ENCODE measurements at places on chromosomes 3 and 15. TPM values are rescaled to one million over a fixed set of nuclear protein-coding genes. Genes with fewer than 3 reads are reported as not detected.

GRCh38 chr3:105368566-105369499, 2.1 kb downstream of the ALCAM start:
- peak; percentile 67 for DNase-seq

- DNase-seq: no peak
Measured at GRCh38 chr3:13021141-13022114, 51.8 kb downstream of the IQSEC1 start.

DNA sequence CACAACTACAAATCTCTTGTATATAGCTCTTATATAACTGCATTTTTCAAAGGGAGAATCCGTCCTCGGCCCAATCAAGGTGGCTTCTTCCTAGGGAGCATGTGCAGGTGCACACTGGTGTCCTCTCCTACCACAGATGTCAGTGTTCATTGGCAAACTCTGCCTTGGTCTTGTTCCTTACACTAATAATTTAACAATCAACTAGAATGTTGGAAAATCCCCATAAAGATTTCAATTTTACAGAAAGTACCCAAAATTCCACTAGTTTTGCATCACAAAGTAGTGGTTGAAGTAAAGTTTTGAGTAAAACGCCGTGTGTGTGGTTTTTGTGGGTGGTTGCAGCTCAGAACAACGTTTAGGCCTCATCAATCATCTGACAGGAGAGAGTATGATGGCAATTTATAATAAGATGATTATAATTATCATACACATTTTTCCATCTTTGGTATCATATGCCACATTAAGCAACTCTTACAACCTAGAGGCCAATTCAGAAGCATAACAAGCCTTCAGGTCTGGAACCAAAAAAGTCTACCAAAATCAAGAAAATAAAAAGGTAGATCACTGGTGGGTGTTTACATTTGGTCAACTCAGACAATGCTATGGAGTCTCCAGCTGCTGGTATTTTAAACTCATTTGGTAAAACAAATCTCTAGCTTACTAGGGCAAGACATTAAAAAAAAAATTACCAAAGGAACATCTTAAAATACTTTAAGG, 128.9 kb upstream of the BHLHE40 start:
- peak; percentile 31 for DNase-seq

The NEK11 gene
- total RNA-seq: 1.4 TPM

The PLS1 gene
- total RNA-seq: 4.6 TPM

DNA sequence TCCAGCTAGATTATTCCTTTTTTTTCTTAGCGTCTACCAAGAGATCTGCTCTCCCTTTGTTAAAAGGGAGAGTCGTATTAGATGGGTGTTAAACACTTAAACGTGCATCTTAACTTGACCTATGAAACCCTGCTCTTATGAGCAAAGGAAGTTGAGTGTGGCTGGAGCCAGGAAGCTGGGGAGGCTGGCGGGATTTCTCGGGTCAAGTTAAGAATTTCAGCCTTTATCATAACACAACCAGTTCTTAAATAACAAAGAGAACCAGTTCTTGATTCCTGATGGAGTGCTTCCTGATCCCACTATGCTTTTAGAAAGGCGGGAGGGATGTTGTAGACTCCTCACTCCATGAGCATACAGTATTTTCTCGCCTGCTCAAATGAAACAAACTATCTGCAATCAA, 215.1 kb downstream of the ITPR1 start:
- no peak for DNase-seq
